RWPE2 (cell line): ENCODE measurements at places on chromosomes 7 and 10.

DNA sequence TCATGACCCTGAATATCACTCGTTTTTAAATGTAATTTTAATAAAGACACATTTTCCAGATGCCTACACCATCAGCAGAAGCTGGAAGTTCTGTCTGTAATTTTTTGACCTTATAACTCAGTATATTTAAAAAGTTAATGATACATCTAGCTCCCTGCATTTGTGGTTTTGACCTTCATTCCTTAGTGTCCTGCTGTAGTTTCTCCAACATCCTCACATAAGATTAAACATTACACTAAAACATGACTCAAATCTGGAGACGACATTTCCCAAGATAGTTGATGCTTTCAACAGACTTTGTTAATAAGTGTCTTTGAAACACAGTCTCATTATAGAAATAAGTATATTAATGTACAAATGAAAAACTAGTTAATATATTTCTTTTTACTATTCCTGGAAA lies 363.1 kb downstream of the POM121L12 start:
- DNase-seq, result no peak

DNA sequence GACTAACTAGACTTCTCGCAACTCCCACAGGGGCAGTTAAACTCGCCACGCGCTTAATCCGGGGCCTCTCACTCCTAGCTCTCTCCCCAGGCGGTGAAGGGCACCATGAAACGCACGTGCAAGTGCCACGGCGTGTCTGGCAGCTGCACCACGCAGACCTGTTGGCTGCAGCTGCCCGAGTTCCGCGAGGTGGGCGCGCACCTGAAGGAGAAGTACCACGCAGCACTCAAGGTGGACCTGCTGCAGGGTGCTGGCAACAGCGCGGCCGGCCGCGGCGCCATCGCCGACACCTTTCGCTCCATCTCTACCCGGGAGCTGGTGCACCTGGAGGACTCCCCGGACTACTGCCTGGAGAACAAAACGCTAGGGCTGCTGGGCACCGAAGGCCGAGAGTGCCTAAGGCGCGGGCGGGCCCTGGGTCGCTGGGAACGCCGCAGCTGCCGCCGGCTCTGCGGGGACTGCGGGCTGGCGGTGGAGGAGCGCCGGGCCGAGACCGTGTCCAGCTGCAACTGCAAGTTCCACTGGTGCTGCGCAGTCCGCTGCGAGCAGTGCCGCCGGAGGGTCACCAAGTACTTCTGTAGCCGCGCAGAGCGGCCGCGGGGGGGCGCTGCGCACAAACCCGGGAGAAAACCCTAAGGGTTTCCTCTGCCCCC lies 19.5 kb downstream of the WNT8B start:
- no peak for DNase-seq

DNA sequence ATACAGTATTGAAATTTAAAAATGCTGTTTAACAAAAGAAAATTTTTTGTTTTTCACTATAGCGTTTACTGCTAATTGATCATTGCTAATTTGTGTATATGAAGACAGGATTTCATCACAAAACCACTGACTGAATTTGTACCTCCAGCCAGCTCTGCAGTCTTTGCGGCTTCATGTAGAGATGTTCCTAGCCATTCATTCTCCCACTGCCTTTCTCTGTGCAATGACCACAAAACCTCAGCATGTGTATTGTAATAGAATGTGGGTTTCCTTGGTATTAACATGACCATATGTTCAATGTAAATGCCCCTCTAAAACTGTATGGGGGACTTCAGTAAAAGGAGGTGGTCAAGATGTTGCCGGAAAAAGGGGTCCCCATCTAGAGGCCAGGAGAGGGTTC lies 81.1 kb upstream of the STEAP1B start:
- DNase-seq, result no peak

DNA sequence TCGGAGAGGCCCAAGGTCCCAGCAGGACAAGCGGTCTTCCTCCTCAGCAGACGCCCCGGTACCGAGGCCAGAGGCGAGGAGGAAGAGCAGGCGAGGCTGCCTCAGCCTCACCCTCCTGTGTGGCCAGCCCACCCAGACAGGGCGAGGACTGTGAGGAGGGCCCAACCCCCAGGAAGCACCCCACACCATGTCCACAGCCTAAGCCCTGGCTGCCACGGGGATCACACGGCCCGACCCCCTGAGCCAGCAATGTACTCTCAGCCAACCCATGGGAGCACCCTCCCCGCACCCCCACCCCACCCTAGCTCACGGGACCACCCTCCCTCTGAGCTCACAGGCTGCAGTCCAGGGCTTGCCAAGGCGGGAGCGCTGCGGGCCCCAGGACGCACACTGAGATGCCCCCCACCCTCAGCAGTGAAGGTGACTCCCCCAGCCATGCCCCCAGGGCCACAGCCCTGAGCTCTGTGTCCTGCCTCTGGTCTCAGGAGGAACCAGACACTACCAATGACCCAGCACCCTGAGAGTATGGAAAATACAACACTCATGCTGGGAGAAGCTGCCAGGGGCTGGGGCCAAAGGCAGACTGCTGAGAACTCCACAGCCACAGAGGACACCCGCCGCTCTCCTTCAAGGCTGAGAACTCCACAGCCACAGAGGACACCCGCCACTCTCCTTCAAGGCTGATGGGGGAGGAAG lies 93.6 kb downstream of the MAD1L1 start:
- DNase-seq, result no peak

DNA sequence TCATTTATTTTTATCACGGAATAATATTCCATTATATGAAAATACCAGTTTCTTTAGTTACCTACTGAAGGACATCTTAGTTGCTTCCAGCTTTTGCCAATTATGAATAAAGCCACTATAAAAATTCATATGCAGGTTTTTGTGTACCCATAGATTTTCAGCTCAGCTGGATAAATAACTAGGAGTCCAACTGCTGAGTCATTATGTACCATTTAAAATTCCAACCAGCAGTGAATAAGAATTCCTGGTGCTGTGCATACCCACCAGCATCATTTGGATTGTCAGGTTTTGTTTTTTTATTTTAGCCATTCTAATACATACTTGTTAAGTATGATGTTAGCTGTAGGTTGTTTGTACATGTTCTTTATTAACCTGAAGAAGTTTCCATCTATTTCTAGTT lies 14.5 kb downstream of the FAM24B start:
- no peak for DNase-seq

DNA sequence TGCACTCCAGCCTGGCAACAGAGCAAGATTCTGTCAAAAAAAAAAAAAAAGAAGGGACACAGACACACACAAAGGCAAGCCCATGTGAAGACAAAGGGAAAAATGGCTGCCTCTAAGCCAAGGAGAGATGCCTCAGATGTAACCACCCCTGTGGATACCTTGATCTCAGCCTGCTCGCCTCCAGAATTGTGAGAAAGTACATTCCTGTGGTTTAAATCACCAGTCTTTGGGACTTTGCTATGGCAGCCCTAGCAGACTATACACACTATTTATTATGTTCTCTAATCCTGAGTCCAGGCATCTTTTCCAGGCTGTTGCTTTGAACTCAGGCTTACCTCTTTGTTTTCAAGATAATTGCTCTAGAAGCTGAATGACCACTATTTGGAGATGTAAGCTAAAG lies 494.3 kb downstream of the GALNT17 start:
- DNase-seq, result no peak

DNA sequence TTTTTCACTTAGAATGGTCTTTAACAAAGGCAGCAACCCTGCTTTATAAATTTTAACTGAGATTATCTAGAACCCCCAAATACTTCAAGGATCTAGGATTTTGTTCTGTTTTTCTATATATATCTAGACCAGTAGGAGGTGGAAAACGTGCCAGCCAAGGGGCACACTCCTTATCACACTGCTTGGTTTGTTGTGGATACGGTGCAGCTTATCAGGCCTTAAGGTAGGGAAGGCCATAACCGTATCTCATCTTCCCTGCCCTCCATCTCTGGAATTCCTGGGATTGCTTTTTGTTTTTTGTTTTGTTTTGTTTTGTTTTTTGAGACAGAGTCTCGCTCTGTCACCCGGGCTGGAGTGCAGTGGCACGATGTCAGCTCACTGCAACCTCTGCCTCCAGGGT lies 75.4 kb downstream of the MPLKIP start:
- DNase-seq, result no peak

GRCh38 chr10:43120929-43121314 lies 17.3 kb upstream of the CSGALNACT2 start:
- no peak for DNase-seq

- DNase-seq, result peak; percentile 63
Observed at GRCh38 chr10:107971973-107972372, 807.5 kb upstream of the SORCS1 start.

GRCh38 chr7:19470031-19470430 lies 238.8 kb downstream of the POLR1F start:
- DNase-seq, result no peak

GRCh38 chr10:51314481-51314880 lies 240.2 kb downstream of the PRKG1 start:
- no peak for DNase-seq

GRCh38 chr10:4243651-4244050 lies 458.6 kb upstream of the KLF6 start:
- DNase-seq, result no peak

DNA sequence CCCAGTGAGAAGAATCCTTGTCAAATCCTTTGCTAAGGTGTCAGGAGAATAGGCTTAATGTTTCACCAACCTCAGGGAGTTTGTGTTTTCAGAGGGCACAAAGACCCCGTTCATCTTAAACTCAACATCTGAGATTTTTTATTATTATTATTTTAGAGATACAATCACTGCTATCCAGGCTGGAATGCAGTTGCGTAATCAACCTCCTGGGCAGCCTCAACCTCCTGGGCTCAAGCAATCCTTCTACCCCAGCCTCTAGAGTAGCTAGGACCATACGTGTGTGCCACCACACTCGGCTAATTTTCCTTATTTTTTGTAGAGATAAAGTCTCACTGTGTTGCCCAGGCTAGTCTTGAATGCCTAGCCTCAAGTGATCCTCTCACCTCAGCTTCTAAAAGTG lies 599.2 kb downstream of the KCNMA1 start:
- DNase-seq, result no peak

- no peak for DNase-seq
Observed at GRCh38 chr10:78742730-78743615, 325.8 kb upstream of the ZMIZ1 start.

DNA sequence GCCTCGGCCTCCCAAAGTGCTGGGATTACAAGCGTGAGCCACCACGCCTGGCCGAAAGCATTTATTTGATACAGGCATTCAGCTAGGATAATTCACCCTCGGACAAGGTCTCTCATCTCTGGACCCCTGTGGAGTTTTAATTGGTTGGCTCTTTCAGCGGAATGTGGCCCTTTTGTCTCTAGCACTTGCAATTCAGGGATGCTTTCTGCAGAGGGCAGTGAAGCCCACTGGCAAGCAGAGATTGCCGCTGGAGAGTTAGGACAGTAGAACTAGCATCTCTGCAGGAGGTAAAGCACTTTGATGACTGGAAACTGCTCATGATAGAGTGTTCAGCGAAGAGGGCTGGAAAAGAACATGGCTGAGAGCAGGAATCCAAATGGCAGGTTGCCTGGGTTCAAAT lies 62.0 kb downstream of the SUFU start:
- no peak for DNase-seq

GRCh38 chr7:140506788-140507464 lies 27.6 kb upstream of the MKRN1 start:
- no peak for DNase-seq

GRCh38 chr10:83625831-83626360 lies 513.4 kb upstream of the GHITM start:
- DNase-seq, result no peak
